AG04450 (cell line): ENCODE measurements at places on chromosomes 6 and 20. TPM values are rescaled to one million over a fixed set of nuclear protein-coding genes. Genes with fewer than 3 reads are reported as not detected.

- DNase-seq = no peak
Measured at GRCh38 chr6:20341564-20341963, 60.1 kb upstream of the E2F3 start.

- peak; percentile 93 for DNase-seq
Measured at GRCh38 chr20:35339007-35339406, 46.8 kb upstream of the FAM83C start.

GRCh38 chr20:18857640-18858039, 44.1 kb downstream of the SCP2D1 start:
- no peak for DNase-seq

The HCRTR2 gene
- not detected in 2 replicates for polyA plus RNA-seq

- no peak for DNase-seq
Measured at GRCh38 chr20:12434672-12435071, 517.0 kb downstream of the BTBD3 start.

The CGA gene
- polyA plus RNA-seq = 0.19 and 0.26 TPM in 2 replicates

The LZTS3 gene
- polyA plus RNA-seq = 2.0 and 3.1 TPM in 2 replicates

GRCh38 chr6:106745197-106745770, 115.9 kb downstream of the QRSL1 start:
- DNase-seq = no peak

The TMEM170B gene
- 0.22 and 0.26 TPM in 2 replicates for polyA plus RNA-seq

DNA sequence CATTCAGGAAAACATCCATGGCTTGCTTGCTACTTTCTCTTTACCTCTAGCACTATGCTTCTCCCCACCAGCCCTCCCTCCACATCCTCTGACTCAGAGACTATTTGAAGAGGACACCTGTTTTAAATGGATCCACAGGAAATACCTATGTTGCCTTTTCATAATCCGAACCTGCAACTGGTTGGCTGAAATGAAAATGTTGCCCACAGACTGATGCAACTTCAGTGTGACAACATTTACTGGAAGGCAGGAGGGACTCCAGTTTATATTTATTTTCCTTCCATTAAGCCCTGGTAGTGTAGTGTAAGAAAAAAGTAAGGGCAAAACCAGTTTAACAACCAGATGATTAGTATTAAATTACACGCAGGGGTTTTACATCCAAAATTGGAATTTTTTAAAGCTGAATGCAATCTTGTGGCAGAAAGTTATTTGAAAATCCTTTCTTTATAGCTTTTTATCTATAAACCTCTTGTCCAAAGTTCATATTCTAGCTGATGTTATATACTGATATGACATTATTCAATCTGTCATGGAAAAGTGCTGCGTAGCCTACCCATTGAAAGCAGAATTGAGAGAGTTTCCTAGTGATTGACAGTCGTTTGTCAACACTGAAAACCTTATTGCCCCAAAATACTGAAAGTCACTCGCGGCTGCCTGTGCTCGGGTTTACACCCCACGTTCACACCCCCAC, 881 bp upstream of the AIG1 start:
- DNase-seq = peak; percentile 51
